CD4-positive, alpha-beta T cell treated with Interleukin-21 for 1 hour (primary cell): ENCODE measurements at places on chromosomes 2 and 18.

DNA sequence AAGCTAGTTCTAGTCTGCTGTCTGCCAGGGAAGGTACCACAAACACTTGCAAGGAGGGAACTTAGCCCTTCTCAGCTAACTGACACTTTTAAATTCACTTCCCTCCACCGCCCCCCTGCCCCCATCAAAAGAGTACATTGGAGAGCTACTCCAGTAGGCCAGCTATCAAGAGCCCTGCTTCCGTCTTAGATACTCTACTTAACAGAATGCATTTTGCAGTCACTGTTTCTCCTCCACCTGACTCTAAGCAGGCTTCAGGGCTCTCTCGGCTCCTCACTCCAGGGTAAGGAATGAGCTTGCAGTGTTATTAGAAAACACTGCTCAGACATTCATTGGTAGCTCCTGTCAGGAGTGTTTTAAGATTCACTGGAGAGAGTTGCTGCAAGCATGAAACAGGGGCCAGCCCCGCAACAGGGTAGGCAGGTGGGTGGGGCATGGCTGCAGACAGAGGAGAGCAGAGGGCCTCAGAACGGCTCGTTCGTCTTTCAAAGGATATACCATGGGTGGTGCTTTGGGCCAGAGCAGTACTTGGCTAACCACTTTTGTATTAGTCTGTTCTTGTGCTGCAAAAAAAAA, 35.3 kb upstream of the PDCL3 start:
- DNase-seq, result no peak

DNA sequence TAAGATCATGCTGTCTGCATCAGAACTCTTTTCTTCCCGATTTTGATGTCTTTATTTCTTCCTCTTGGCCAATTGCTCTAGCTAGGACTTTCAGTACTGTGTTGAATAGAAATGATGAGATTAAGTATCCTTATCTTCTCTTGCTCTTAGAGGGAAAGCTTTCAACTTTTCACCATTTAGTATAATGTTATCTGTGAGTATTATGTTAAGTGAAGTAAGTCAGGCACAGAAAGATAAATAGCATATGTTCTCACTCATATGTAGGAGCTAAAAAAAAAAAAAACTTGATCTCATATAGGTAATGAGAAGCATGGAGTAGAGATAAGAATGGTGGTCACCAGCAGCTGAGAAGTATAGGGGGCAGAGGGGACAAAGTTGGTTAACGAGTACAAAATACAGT, 1089.5 kb downstream of the TDRD15 start:
- no peak for DNase-seq

- peak; percentile 62 for DNase-seq
Observed at GRCh38 chr2:246489-247144, 17.2 kb downstream of the SH3YL1 start.

DNA sequence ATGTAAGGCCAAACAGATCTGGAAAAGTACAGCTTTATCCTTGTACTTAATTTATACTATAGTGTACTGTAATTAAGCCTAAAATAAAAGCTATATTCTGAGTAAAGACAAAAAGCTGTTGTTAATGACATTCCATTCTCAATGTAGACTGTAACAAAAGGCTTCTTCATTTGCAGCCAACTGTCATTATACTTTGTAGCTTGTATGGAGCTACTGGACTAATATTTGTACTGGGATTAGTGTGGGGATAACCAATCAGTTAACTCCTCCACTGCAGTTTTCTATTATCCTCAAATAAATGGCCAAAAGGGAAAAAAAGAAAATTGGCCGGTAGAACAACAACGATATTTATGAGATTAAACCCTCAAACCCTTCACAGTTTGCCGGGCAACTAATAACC, 66.5 kb downstream of the STK39 start:
- no peak for DNase-seq

- DNase-seq, result no peak
Observed at GRCh38 chr2:172021955-172022354, 22.2 kb downstream of the METAP1D start.

DNA sequence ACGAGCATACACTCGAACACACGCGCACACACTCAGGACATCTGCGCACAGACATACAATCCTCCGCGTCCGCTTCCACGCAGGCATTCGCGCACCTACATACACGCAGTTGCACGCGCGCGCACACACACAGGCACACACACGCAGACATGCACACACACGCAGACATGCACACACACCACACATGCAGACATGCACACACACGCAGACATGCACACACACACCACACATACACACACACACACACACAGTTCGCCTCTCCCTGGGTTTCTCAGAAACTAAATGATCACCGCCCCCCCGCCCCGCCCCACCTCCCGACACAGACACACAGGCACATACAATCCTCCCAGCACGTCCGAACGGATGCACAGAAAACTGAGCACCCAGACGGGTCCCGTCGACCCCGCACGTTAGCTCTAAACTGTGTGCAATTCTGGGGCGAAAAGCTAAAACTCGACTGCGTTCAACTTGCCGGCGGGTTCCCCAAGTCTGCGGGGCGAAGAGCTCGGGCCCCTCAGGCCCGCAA, 1.0 kb downstream of the EPHA4 start:
- peak; percentile 54 for DNase-seq

DNA sequence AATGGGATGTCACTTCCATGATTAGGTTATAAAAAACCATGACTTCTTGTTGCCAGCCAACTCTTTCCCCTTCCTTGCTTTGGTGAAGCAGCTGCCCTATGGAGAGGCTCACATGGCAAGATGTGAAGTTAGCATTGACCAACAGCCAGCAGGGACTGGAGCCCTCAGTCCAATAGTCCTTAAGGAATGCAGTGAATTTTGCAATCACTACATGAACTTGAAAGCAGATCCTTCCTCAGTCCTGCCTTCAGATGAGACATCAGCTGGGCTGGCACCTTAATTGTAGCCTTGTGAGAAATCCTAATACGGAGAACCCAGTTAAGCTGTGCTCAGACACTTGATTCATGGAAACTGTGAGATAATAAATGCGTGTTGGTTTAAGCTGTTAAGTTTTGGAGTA, 61.8 kb downstream of the ATP8B1 start:
- no peak for DNase-seq

DNA sequence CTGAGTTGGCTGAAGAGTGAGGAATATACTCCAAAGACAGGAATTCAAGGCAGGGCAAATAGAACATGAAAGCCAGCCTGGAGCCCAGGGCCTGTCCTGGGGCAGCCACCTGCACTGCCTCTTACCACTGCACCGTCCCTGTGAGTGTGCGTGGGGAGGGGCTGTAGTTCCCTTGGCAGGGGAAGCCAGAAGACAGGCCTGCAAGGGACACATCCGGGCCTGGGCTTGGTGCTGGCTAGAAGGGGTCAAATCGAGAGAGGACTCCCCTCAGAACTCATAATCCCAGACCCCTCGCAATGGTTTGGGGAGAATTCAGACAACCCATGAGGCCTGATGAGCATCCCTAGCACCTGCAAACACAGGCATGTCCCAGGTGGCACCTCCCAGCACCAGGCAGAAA, 87.0 kb downstream of the HDAC4 start:
- no peak for DNase-seq
